ENCODE measurements at places on chromosomes 3 and 15. TPM values are rescaled to one million over a fixed set of nuclear protein-coding genes. Genes with fewer than 3 reads are reported as not detected.

Gene CPN2
- total RNA-seq, result not detected

Gene GOLGA8N
- total RNA-seq, result 3.2 TPM

Gene HTR3C
- total RNA-seq, result not detected

Gene CHDH
- not detected for total RNA-seq

Gene GOLGA6D
- total RNA-seq, result not detected

Gene P3H2
- 5.0 TPM for total RNA-seq

Gene C3orf33
- total RNA-seq, result 1.3 TPM

Gene NRROS
- total RNA-seq, result 1.9 TPM

Gene CLDN11
- total RNA-seq, result 277 TPM

Gene PROS1
- total RNA-seq, result 4.3 TPM

All from endothelial cell of coronary artery (primary cell).